ENCODE measurements at places on chromosomes 12 and 14. TPM values are rescaled to one million over a fixed set of nuclear protein-coding genes. Genes with fewer than 3 reads are reported as not detected.

- no peak for DNase-seq
These were observed 413 bp upstream of the ALX1 start for GRCh38 chr12:85279449-85280164.

DNA sequence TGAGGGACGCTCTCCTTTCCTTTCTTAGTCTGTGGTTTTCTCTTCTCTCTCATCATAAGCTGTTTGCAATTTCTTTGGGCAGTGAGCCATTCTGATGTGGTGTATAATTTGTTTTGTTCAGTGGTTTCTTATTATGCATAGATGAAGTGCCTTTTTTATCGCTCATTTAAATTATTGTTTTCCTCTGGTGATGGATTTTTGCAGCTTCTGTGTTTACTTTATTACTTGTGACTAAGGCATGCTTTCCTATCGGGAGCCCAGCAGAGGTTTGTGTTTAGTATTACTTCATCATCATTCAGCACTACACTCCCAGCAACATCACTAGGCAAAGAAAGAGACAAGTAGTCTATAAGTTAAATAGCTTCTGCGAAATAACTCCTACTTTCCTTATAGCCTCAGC, 586.6 kb upstream of the NOVA1 start:
- no peak for DNase-seq

DNA sequence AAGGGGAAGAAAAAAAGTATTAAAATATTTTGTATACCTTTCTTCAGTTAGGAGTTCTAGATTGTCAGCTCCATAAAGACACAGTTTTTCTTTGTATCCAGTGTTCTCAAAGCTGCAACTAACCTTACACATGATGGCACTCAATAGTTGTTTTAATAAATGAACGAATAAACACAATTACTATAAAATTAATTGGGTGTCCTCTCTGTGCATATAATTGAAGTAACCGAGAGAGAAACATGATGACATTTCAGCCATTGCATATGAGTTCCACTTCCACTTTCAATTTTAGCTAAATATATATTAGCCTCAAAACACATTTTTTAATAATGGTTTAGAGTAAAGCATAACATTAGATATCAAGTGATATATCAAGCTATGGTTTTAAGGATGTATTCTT, 671.2 kb downstream of the LRFN5 start:
- DNase-seq = no peak

- no peak for DNase-seq
These were observed 70.9 kb downstream of the ASCL4 start for GRCh38 chr12:107845226-107845979.

The ART4 gene
- total RNA-seq = not detected
